ENCODE measurements at places on chromosomes 12 and 14.

GRCh38 chr12:5071496-5071895, 27.8 kb downstream of the KCNA5 start:
- no peak for DNase-seq

GRCh38 chr12:57627501-57628279, 5.3 kb downstream of the B4GALNT1 start:
- DNase-seq: no peak

DNA sequence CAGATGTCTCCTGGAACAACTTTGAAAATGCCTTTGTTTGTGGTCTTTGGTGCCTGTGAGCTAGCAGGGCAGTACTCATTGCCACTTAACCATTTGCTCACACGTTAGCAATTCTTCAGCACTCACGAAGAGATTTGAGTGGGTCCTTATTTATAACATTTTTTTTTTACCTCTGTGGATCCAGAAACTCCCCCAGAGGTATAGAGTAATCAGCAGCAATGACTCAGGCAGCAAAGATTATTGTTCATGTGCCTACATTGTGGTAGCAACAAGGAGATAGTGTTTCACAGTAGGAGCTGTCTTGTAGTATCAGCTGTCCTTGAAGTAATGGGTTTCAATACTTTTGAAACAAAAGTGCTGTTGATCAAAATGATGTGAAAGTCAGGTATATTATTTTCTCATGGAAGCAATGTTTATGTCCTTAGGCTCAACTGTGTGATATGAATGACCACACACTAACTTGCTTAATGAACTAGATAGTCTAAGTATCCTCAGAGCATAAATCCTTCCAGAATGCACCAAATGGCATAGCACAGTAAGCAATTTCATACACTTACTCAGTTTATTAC, 304.1 kb downstream of the EGLN3 start:
- no peak for DNase-seq

DNA sequence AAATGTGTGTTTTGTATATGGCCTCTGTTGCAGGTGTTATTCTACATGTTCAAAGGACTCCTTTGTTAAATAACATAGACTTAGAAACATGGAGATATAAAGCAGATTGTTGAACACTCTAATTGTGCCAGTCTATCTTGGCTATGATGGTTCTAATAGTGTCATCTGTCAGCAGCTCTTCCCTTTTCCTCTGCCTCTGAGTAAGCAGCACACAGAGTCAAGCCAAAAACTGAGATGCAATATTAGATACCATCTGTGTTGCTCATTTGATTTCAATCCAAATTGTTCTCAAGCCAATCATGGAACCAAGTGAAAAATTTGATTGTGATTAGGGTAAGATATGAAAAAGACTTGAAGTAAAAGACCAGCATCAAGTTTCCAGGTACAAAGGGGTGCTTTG, 871.1 kb upstream of the MGAT4C start:
- DNase-seq: no peak

DNA sequence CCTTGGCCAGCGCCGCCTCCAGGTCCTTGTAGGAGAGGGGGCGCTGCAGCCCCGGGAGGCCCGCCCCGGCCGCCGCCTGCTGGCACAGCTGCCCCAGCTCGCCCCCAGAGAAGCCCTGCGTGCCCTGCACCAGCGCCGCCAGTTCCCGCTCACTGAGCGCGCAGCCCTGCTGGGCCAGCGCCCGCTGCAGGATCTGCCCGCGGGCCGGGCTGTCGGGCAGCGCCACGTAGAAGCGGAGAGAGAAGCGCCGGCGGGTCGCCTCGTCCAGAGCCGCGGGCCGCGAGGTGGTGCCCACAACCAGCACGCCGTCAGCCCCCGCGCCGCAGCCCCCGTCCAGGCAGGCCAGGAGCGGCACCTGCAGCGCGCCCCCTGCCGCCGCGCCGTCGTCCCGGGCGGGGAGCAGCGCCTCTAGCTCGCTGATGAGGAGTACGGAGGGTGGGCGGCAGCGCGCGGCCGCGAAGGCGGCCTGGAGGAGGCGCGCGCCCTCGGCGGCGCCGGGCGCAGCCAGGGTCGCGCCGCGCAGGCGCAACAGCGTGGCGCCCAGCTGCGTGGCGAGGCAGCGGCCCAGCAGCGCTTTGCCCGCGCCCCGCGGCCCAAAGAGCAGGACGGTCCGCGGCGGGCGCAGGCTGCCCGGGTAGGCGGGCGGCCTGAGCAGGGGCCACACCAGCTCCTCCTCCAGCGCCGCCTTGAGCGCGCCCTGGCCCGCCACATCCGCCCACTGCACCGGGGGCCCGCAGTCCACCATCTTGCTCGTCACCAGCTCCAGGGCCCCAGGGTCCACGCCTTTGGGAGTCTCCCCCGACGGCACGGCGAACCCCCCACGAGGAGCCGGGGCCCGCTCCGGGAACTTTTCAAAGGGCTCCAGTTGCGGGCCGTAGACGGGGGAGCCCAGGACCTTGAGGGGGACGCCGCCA, 27.7 kb downstream of the FIGNL2 start:
- peak; percentile 70 for DNase-seq

GRCh38 chr14:51446771-51447170, 204.9 kb upstream of the FRMD6 start:
- no peak for DNase-seq

DNA sequence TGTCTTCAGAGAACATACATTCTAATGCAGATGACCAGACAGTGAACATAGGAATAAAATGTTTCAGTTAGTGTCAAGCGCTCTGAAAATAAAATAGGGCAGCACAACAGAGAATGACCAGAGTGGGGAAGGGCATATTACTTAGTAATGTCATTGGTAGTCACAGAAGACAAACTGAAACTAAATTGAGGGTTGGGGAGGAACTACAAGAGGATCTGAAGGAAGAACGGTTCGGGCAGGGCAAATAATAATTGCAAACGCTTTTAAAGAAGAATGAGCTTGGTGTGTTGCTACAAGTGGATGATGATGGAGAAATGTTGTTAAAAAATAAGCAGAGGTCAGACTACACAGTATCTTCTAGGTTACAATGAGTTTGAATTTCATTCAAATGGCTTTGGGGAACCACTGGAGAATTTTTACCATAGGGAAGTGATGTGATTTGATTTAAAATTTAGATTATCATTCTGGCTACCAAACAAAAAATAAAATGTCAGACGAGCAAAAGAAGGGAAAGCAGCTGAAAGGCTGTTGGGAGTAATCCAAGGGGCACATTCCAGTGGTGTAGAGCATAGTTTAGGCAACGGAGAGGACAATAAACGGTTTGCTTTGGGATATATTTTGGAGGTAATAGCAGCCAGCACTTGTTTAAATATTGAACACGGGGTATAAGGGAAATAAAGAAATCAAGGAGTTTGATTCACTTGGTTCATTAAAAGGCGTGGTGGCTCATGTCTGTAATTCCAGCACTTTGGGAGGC, 56.3 kb upstream of the SLC6A13 start:
- DNase-seq: no peak

DNA sequence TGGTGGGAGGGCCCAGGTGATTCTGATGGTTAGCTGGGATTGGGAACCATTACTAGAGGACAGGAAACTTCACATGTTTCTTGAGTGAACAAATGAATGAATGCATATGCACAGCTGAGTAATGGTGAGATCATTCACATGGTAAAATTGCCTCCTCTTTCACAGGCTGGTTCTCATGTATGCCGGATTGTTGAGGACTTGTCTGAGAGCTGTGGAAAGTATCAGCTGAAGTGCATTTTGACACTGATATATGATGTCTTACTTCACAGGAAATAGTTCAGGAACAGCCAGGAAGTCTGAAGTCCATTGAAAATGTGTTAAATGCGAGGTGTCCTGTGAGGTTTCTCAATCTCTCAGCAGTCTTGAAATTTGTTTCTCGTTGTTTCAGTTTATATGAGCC, 77.6 kb upstream of the DACT1 start:
- DNase-seq: no peak

- DNase-seq: no peak
These were observed 163.4 kb upstream of the HMGA2 start for GRCh38 chr12:65660836-65661235.

GRCh38 chr12:110733089-110733715, 9.5 kb downstream of the PPP1CC start:
- DNase-seq: no peak

DNA sequence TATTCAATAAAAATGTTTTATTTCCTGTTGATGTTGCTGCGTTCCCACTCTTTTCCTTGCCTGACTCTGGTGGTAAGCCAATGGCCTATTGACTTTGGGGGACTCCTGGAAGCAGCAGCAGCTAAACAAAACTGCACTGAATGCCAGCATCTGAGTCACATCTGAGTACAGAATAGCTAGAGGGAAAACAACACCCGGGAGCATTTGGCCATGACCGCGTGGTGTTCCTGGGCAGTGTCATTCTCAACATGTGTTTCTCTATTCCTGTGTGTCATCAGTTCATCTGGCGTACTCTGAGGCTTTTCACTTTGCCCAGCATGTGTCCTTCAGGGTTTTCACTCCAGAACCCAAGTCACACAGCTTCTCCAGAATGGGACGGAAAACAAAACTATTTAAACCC, 238.8 kb downstream of the PAWR start:
- DNase-seq: no peak

DNA sequence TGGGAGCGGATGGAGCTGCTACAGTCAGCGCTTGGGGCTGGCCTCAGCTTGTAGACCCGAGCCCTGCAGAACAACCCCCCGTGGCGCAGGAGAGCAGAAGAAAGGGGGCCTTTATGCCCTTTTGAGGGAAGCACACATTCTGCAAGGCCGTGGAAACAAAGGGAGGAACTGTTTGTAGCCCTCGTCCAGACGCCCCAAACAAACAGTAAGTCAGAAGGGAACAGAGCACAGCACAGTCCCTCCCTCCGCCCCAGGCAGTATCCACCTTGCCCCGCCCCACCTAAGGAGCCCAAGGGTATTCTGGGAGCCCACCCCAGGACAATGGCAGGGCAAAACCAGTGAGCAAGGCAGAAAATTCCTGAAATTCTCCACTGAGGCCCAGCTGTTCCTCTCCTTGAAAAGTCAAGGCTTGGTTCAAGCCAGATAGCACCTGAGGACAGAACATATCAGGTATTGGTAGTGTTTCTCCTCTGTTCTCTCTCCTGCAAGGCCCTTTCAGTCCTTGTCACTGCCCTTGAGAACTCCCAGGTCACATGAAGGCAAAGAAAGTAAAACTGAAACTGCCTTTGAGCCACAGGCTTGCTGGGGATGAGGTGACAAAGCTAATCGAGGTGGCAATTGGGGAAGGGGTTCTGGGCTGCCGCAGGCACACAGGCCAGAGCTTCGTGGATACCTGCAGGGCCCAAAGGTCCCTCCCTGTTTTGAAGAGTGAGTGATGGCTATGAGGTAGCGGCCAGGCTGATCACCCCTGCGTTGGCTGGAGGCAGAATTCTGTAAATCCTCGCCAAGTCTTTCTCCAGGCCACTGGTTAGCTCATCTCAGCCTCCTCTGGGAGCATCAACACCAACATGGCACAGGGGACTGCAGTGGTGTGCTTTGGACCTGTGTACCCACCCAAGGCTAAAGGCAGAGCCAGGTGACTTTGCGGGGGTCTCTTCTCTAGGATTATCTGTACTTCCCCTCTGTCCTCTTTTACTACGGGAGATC, 499 bp downstream of the DGLUCY start:
- DNase-seq: peak; percentile 49

DNA sequence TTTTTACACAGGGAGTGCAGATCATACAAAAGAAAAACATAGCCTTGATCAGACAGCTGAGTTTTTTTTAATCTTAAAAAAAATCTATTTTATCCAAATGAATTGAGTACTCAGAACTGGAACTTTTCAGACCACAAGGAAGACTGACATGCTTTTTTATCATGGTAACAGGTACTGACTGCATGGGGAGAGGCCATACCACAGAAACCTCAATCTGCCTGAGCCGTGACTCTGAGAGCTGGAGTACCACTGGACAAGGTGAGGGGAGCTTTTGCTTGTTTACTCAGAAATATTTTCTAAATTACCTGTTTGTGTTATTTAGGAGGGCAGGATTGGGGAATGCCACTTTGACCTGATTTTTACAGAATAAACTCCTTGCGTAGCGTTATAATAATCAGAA, 143.9 kb downstream of the ALX1 start:
- no peak for DNase-seq

- no peak for DNase-seq
These were observed 820 bp upstream of the SMAGP start for GRCh38 chr12:51270951-51271518.

GRCh38 chr14:21891921-21892320, 218.3 kb upstream of the OR4E1 start:
- DNase-seq: no peak

- DNase-seq: no peak
These were observed 137.2 kb downstream of the AACS start for GRCh38 chr12:125202421-125202820.

DNA sequence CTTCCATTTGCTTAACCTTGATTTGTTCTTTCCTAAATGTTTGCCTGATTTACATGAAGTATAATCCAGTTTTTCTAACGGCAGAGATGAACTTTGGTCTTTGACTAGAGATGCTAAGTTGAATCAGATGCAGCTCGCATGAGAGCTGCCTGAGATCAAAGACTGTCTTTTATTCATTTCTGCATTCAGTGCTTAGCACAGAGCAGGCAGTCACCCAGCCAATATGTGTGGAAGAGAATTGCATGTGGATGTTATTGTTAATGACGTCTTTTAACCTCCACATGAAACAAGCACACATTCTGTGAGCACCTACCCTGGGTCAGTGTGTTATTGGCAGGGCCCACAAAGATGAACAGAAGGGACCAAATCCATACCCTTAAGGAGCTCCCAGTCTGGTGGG, 99.2 kb downstream of the SLC5A8 start:
- DNase-seq: no peak

DNA sequence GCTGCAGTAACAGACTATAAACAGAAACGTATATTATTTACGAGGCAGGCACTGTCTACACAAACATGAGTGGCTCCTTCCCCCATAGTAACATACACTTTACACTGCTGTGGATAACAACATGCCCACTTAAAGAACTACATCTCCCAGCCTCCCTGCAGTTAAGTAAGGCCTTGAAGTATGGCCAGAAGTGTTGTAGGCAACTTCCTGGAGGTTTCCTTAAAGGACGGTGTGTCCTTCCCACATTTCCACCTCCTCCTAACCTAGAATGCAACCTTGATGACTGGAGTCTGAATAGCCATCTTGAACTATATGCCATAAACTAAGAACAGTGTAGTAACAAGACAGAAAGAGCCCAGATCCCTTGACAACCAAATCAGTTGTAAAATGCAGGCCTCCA, 20.3 kb downstream of the MED13L start:
- no peak for DNase-seq

- no peak for DNase-seq
These were observed 8.6 kb downstream of the CAPRIN2 start for GRCh38 chr12:30746190-30746589.
